ENCODE measurements at places on chromosomes 3 and 15.

DNA sequence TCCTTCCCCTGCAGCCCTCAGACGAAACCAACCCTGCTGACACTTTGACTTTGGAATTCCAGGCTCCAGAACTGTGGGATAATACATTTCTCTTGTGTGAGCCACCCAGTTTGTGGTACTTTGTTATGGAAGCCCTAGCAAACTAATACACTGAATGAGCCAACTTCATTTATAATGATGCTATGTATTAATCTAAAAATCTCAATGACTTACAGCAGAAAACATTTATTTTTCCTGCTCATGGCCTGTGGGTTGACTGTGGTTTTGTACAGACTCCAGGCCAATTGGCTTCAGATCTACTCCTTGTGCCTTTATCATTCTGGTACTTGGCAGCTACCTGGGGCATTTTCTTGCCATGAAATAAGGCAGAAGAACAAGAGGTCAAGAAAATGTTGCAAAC, 152.4 kb downstream of the EBLN2 start:
- no peak for DNase-seq

DNA sequence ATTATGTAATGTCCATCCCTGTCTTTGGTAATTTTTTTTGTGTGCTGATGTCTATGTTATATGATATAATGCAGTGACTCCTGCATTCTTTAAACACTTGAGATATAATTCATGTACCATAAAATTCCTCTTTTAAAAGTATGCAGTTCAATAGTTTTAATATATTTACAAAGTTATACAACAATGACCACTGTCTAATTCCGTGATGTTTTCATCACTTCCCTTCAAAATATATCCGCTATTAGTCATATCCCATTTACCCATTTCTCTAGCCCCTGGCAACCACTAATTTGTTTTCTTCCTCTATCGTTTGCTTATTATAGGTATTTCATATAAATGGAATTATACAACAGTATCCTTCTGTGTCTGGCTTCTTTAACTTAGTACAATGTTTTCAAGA, 64.9 kb upstream of the SUCLG2 start:
- DNase-seq = no peak

GRCh38 chr3:96331341-96331740, 483.1 kb upstream of the EPHA6 start:
- no peak for DNase-seq

GRCh38 chr3:186160691-186161243, 51.9 kb upstream of the ETV5 start:
- DNase-seq = no peak

GRCh38 chr3:16474920-16475319, 38.6 kb downstream of the RFTN1 start:
- no peak for DNase-seq

DNA sequence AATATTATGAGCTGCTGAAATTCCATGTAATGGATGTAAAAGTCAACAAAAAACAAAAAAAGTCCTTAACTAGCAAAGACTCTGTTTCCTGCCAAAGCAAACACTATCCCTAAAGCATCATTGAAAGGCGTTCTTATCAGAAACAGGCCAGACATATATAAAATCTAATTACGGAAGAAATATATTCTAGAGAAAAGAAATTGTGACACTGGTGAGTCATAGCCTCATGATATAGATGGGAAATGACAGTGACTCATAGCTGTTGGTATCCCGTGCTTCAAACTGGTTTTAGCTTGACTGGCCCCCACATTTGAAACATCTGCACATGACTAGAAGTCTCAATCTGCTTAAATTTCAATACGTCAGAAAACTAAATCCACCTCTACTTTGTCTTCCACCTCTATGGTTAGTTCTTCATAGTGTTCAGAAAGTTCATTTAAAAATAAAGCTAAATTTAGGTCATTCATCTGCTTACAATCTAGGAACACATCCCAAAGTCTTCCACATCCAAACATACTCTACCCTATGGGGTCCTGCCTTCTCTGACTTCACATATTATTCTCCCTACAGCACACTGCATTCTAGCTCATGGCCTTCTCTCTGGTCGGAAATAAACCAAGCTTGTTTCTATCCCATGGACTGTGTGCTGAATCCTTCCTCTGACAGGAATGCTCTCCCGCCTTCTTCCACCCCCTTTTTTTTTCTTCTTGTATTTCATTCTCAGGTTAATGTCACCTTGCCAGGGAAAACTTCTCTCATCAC, 456.3 kb upstream of the ARRDC4 start:
- DNase-seq = peak; percentile 46

- peak; percentile 11 for DNase-seq
These were observed 9.9 kb downstream of the AMOTL2 start for GRCh38 chr3:134364061-134364935.

- no peak for DNase-seq
These were observed 78.8 kb downstream of the THRB start for GRCh38 chr3:24415824-24416223.

DNA sequence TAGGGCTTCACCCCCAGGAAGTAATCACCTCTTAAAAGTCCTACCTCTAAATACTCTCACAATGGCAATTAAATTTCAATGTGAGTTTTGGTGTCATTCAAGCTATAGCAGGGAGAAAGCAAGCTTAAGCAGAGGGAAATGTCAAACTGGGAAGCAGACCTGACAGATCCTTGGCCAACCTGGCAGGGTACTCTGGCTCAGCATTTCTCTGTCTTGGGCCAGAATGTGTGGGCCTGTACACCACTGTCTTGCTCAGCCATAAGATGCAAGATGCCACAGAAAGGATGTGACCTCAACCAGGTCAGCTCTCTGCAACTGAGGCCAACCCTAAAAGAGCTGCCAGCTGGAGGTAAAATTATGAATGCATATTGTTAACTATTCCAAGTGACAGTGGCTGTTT, 130.6 kb upstream of the CMC1 start:
- DNase-seq = no peak

- no peak for DNase-seq
These were observed 14.3 kb downstream of the ZIC4 start for GRCh38 chr3:147391781-147392624.

- DNase-seq = no peak
These were observed 156.1 kb downstream of the ALDH1A2 start for GRCh38 chr15:57909388-57909787.

- DNase-seq = no peak
These were observed 101.6 kb upstream of the ARHGEF3 start for GRCh38 chr3:56903231-56903782.

DNA sequence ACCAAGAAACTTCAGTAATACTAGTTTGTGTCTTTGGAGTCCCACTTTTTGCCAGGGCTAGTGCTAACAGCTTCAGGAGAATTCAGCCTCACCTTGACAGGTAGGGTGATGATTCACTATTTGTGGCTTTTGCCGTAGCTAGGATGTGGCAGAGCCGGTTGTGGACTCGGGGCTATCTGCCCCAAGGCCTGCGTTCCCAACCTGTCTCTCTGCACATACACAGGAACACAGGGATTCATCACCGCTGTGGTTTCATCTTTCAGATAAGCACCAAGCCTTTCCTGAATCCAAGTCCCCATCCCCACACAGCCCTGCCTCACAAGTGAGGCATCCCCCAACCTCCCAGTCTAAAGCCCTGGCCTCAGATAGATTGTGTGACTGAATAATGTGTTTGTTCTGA, 45.2 kb upstream of the POLG start:
- DNase-seq = no peak

DNA sequence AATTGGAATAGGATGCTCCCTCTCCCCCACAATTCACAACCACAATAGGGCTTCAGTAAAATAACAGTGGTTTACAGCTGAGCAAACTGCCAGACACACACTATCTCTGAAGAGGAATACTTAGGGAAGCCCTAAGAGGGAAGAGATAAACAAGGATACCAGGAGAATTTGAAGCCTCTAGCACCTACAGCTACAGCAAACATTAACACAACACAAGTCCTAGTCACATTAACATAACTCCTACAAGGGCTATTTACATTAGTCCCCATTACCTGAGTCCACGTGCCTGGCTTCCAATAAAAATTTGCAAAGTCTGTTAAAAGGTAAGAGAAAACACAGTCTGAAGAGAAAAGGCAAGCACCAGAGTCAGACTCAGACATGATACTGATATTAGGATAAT, 346.9 kb upstream of the CDIN1 start:
- no peak for DNase-seq

GRCh38 chr3:88189361-88189810, 39.6 kb downstream of the C3orf38 start:
- no peak for DNase-seq

- DNase-seq = no peak
These were observed 4.9 kb upstream of the KY start for GRCh38 chr3:134655706-134656105.

DNA sequence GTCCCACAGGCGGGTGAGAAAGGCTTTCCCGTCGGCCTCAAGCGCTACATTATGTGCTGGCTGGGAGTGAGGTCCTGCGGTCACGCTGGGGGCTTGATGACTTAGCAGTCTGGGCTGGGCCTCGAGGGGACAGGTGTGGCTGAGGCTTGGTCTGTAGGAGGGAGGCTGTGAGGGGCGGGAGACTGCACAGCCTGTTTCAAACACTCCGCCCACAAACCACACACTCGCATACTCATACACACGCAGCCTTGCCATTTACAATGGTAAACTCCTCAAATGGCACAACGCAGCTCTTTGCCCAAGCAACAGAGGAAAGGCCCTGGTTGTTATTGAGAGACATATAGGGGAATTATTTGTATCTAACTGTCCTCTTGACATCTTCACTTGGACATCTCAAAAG, 32.4 kb upstream of the RASGRF1 start:
- DNase-seq = no peak

DNA sequence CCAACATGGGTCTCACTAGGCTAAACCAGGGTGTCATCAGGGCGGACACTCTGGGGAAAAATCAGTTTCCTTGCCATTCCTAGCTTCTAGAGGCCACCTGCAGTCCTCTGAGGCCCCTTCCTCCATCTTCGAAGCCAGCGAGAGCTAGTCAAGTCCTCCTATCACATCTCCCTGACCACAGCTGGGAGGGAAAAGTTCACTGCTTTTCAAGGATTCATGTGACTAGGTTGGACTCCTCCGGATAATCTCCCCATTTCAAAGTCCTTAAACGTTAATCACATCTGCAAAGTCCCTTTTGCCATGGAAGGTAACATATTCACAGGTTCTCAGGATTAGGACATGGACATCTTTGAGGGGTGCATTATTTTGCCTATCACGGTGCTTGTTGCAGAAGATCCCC, 35.9 kb upstream of the MAP3K13 start:
- DNase-seq = no peak

DNA sequence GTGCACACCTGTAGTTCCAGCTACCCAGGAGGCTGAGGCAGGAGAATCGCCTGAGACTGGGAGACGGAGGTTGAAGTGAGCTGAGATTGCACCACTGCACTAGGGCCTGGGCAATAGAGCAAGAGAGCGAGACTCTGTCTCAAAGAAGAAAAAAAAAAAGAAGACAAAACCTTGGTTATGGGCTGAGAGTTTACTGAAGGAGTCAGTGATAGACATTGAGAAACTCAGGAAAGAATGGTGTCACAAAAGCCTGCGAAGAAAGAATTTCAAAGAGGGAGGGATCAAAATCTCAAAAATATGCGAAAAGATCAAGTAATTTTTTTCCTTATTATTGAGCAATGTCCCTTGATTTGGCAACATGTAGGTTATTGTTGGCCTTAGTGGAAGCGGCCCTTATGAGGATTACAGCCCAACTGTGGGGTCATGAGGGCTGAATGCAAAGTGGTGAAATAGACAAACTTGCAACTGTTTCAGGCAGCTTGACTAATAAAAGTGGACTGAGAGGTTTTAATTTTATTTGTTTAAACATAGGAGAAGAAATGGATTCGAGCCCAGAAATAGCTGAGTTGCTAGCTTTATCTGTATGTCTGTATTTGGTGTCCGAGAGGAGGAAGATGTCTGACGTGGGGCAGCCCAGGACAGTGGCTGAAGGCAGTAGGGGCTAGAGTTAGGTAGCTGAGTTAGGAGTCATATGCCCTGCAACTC, 18.8 kb upstream of the CELF6 start:
- DNase-seq = peak; percentile 30

All from AML-193 (cell line).